Trophoblast cell (in vitro differentiated cells and primary cell): ENCODE measurements at places on chromosomes 6 and 20.

DNA sequence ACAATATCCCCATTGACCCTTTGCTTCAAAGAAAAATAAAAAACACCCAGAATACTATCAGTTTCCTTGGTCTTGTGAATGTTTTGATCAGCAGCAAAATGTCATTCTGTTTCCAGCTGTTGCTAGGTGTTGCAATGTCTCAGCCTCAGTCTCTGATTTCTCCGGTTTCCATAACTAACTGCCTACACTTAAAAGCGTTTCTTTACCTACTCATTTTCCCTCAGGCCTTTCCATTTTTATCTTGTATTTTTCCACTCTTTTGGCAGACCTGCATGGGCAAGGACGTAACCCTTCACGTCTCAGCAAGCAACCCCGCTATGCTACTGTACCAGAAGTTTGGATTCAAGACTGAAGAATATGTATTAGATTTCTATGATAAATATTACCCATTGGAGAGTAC, 49.4 kb downstream of the KAT14 start:
- DNase-seq, result peak; percentile 89

- DNase-seq, result peak; percentile 42
Measured at GRCh38 chr6:160198606-160199211, 59.9 kb downstream of the SLC22A2 start.

GRCh38 chr6:132464538-132465256, 48.2 kb downstream of the STX7 start:
- peak; percentile 66 for DNase-seq

- peak; percentile 21 for DNase-seq
Measured at GRCh38 chr20:3046677-3047462, 1.0 kb downstream of the MRPS26 start.

- DNase-seq, result peak; percentile 5
Measured at GRCh38 chr20:8855315-8855714, 213.6 kb upstream of the PLCB4 start.

DNA sequence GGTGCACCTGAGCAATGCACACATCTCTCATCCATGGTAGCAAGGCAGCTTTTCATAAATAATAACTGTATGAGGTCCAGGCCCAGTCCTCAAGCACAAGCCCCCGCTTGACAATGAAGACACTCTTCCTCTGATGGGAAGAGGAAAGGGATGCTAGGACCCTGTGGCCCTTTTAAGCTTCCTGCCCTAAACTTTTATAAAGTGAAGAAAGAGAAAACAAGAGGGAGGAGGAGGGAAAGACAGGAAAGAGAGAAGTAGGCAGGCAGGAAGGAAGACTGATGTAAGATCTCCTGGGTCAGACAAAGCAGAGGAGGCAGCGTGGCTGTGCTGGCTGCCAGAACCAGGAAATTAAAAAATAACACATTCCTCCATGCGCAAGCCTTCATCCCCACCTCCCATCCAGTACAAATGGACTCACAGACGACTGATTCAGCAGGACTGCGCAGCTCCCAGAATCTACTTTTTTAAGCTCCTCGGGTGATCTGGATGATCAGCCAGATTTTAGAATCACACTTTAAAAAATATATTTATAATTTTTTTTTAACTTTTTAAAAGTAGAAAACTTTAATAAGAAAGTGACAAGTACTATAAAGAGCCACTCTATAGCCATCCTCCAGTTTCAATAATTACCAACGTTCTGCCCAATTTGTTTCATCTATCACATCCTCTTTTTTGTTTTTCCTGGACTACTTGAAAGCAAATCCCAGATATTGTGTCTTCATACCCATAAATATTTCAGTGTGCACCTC, 16.5 kb downstream of the TNFAIP3 start:
- DNase-seq, result peak; percentile 63

GRCh38 chr6:162814426-162814973, 86.7 kb downstream of the PACRG start:
- DNase-seq, result no peak

- no peak for DNase-seq
Measured at GRCh38 chr6:227074-227782, 65.1 kb upstream of the DUSP22 start.

DNA sequence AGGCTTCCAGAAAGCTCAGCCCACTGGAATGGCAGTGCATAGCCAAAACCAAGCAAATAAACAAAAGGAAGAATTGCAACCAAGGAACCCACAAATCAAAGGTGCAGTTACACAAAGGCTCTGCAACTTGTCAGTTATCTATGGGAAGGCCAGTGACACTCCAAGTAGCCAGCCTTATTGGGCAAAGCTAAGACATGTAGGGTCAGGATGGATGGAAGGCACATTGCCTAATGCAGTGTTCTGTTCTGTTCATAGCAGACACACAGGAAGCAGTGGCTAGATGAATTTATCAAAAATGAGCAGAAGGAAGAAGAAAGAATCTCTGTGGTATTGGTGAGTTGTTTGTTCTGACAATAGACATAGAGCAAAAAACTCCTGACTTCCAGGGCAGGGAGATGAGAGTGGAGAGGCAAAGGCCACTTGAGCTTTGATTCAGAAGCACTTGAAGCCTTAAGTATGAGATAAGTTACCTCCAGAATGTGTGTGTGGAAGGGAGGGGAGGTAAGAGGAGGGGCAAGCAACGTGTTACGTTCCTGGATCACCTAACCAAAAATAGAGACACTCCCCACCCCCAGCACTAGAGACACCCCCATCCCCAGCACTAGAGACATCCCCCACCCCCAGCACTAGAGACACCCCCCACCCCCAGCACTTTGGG, 57.9 kb upstream of the AKAP12 start:
- no peak for DNase-seq

GRCh38 chr6:73369563-73369962, at the start of gene OOEP:
Gene OOEP (minus strand): TSS chr6:73369897. CDS start chr6:73369792, 105 bp downstream.
- DNase-seq, result no peak

GRCh38 chr6:34714663-34715062, 18.1 kb upstream of the ILRUN start:
- DNase-seq, result no peak

- no peak for DNase-seq
Measured at GRCh38 chr6:41119508-41119907, 34.6 kb downstream of the TREML1 start.

GRCh38 chr20:23332467-23332866, 18.1 kb upstream of the NXT1 start:
- DNase-seq, result no peak

DNA sequence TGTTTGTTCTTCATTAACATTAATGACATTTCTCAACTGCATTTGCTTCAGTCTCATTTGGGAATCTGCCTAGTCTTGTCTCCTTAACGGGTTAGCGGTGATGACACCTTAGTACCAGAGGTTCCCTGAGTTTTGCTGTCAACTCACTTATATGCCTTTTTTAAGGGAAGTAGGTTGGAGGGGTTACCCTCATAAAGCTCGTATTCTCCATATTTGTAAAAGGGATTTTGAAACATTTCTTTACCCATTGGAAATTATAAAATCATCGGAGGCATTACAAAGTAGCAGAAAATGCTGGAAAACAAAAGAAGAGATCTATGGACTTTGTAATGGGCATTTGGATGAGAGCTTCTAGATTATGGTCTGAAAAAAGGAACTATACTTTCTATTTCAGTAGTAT, 88.7 kb upstream of the PRDM1 start:
- DNase-seq, result no peak

DNA sequence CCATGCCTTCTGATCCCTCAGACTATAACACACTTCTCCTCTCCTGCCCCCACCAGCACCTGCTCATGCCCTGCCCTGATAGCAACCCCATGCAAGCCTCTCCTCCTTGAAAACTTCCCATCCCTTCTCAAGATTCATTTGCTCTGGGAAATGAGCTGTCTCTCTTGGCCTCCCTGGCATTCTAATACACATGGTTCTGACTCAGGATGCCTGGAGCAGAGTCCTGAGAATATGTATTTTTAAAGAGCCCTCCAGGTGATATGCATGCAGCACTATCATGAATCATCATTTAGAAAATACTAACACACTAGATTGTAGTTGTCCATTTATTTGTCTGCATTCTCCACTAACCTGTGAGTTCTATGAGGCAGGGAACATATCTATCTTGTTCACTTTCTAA, 26.6 kb downstream of the HDGFL1 start:
- peak; percentile 71 for DNase-seq

GRCh38 chr6:11637266-11637665, 99.7 kb downstream of the TMEM170B start:
- no peak for DNase-seq

- no peak for DNase-seq
Measured at GRCh38 chr20:5188736-5189135, 61.9 kb downstream of the CDS2 start.

DNA sequence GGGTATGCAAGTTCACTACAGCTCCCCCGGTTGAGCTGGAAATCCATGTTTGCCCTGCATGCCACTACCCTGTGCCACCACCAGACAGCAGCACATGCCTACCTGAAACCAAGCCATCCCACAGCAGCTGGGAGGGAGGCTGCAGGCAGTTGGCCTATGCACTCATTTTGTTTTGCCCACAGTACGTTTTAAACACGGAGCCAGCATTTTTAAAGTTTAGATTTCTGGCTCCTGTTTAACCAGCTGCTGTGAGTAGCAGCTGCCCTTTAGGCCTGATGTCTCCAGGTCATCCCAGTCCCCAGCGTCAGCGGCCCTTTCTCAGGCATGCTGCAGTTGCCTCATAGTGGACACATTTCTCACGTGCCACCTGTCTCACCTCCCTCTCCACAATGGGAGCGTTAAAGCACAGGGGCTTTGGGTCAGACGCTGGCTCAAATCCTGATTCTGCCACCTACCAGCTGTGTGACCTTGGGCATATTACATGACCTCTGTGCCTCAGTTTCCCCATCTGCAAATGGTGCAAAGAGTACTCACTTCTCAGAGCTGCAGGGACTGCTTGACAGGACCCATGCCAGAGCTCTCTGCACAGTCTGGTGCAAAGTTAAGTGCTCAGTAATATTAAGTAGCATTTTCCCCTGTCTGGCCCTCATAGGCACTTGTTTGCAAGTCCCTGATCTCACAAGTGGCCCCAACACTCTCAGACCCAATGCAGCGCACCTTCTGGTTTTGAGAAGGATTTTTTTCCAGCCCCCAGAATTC, 8.2 kb upstream of the UBE2V1 start:
- peak; percentile 95 for DNase-seq

DNA sequence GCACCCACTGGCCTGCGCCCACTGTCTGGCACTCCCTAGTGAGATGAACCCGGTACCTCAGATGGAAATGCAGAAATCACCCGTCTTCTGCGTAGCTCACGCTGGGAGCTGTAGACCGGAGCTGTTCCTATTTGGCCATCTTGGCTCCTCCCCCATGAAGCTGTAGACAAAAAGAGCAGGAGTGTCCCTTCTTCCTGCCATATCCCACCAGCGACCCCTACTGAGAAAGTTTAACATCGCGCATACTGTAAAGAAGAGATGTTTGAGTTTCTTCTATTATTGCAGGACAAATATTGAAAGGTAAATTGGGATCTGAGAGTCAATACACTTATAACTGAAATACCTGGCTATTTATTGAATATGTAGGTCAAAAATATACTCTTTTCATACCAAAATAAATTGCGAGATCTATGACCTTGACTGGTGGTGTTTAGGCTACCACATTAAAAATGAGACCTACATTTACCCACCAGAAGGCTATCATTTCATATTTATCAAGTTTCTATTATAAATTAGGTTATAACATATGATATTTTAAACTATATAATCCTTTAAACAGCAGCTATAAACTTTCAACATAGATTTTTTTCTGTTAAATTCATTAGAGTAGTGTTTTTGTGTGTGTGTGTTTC, 586.3 kb downstream of the HTR1B start:
- DNase-seq, result peak; percentile 77

GRCh38 chr6:113819169-113819830, 37.8 kb upstream of the MARCKS start:
- no peak for DNase-seq

GRCh38 chr6:19478992-19479391, 358.2 kb upstream of the ID4 start:
- peak; percentile 83 for DNase-seq

DNA sequence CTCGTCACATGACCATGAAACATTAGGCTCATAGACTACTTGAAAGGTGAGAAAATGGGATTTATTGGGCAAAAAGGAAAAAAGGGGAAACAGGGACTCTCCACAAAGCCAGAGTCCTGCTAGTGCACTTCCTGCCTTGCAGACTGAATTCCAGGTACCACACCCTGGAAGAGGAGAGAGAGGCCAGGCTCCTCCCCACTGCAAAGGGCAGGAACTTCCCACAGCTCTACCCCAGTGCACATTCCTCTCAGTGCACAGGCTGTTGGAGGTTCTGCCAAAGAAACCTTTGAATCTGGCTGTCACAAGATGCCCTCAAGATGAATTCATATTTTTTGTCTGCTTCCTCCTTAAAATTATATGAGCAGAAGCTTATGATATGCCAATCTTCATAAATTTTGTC, 920.4 kb upstream of the GJE1 start:
- no peak for DNase-seq

DNA sequence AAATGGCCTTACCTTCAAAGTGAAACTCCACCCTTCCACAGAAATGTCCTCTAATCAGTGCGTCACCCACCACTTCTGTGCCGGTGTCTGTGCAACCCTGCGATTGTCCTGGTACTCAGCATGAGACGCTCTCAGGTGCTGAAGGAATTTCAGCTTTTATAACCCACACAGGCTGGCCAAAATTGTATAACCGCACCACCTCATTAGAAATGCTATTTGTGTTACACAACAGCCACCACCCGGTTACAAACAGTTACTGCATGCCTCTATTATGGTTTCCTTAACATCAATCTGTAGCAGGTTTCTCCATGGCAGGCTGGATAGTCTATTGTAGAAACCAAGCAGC, 51.5 kb downstream of the SLC23A2 start:
- DNase-seq, result peak; percentile 54

DNA sequence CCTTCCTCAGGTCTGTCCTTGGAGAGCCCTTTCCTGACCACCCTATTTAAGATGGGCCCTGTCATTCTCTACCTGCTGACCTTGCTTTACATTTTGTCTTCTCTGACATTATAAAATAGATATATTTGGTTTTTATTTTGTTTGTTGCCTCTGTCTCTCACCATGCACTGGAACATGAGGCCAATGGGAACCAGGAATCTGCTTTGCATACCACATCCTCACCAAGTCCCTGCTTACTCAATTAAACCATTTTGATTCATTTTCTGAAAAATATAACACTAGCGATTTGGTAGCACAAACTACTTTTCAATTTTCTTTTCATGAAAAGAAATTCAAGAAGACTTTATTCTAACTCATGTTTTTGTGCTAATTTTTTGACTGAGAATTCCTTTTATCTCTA, 32.8 kb upstream of the POPDC3 start:
- no peak for DNase-seq

DNA sequence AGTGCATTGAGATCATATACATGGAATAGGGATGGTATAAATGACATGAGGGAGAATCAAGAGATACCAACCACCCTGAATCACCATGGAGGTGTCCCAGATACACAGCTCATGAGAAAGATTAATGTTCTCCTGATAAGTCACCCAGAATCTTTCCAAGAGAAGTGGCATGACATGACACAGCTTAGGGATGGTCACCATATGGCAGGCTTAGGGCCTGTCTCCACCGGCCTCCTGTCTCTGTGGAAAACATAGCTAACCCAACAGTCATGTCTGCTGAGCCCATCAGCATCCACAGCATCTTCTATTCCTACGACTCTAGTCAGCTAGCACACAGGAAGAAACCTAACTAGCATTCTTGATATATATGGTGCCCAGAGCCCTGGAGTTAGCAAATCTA, 133.3 kb downstream of the IPCEF1 start:
- no peak for DNase-seq

GRCh38 chr20:63085151-63085861, 78.5 kb upstream of the BHLHE23 start:
- no peak for DNase-seq
